ENCODE measurements at places on chromosomes 6 and 20.

- DNase-seq: no peak
These were observed 63.3 kb downstream of the FAM50B start for GRCh38 chr6:3912361-3913076.

DNA sequence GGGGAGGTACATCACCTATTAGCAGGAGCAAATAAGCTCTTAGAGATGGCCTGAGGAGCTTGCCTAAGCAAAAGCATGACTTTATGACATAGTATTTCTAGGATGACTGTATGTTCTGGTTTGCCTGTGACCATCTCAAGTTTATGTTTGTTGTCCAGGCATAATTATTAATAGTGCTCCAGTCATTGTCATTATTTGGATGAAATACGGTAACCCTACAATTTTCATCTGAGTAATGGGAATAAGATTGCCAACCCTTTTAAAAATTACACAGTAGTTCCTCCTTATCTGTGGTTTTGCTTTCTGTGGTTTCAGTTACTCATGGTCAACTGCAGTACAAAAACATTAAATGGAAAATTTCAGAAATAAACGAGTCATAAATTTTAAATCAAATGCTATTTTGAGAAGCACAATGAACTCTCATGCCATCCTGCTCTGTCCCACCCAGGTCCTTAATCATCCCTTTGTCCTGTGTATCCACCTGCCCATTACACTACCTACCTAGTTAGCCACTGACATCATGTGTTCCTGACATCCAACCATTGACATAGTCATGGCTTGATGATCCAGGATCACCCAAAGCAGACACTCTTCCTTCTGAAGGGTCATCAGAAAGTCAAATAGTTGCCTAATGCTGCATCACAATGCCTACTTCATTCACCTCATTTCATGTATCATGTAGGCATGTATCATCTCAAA lies 27.0 kb upstream of the TFB1M start:
- DNase-seq: no peak

DNA sequence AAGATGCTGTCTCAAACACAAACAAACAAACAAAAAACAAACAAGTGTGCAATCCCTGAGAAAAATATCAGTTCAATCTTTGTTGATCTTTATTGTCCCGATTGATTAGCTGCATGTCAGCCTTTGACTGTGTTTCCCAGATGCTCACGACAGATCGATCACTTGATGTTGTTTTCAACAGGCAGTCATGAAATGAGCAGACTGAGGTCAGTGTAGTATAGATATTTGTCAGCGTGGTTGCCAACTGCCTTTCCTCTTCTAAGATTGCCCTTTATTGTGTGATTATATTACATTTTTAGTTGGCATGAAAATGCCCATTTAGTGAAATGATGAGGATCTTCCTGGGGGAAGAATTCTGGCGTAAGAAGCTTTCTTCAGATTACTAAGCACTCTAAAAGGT lies 25.6 kb downstream of the UTRN start:
- no peak for DNase-seq

DNA sequence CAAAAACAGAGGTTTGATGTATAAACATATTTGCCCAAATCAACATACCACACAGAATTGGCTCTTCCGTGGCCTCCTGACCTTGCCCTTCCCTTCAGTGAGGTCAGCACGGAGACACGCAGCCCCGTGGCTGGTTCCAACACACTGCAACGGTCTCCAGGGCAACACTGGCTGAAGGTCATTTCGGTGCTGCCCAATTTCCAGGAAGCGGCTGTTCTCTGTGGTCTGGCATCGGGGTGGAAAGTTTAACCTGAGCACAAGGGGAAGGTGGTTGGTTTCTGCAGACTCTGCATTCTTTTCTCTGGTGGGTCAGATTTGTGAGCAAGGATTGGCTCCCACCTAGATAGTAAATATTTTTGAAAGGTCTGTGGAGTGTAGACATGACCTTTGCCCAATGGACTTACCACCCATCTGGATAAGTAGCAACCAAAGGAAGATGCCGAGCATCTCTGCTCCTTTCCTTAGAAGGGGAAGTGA lies 177.6 kb upstream of the PHACTR1 start:
- no peak for DNase-seq

GRCh38 chr6:16949716-16950115 lies 152.1 kb upstream of the STMND1 start:
- DNase-seq: no peak

GRCh38 chr6:49570474-49571079 lies 20.1 kb downstream of the C6orf141 start:
- DNase-seq: no peak

GRCh38 chr20:10921491-10922010 lies 247.8 kb upstream of the JAG1 start:
- DNase-seq: no peak

DNA sequence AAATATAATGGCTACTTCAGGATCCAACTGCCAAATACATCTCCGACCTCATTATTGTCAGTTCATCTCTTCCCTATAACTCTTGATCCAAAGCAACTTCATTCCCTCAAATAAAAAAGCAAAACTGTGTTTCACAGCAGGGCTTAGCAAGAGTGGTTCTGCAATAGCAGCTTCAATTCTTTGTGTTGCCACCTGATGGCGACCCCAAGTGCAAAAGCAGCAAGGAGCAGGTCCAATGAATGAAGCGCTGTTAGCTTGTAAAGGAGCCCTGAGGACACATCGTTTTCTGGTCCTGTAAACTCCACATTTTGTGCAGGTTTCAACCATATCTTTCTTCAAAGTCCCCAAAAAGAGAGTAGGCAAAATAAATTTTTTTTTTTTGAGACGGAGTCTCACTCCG lies 19.6 kb downstream of the RTN4IP1 start:
- DNase-seq: no peak

DNA sequence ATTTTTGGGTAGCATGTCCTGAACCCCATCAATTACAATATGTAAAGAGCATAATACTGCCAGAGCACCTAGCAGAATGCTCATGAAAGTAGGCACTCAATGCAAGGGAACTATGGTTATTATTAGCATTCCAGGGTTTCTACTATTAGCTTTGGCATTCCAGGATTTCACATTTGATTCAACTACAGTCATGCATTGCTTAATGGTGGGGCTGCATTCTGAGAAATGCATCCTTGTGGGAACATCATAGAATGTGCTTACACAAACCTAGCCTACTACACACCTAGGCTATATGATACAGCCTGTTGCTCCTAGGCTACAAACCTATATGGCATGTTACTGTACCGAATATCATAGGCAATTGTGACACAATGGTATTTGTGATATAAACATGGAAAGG lies 247.8 kb downstream of the CD83 start:
- DNase-seq: no peak

DNA sequence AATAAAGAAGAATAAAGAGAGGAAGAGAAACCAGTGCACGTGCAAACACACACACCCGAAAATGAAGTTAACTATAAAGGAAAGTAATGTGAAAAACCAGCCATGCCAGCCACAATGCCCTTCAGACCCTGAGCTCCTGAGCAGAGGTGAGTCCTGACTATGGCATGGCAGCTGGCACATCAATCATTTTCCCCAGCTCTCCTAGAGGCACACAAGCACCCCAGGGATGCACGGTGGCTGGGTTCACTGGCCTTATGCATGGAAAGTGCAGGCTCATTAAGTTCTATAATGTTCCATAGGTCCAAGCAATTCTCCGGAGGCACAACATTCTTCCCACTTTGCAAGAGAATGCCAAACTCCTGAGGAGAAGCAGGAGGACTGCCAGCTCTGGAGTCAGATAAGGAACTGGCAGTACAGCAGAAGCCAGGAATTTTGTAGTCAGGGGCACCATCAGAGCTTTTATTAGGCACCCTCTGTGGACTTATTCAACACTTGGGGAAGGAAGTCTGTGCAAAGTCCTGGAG lies 175.0 kb upstream of the PRDM1 start:
- DNase-seq: no peak

GRCh38 chr6:163860287-163861081 lies 446.0 kb downstream of the QKI start:
- DNase-seq: no peak

DNA sequence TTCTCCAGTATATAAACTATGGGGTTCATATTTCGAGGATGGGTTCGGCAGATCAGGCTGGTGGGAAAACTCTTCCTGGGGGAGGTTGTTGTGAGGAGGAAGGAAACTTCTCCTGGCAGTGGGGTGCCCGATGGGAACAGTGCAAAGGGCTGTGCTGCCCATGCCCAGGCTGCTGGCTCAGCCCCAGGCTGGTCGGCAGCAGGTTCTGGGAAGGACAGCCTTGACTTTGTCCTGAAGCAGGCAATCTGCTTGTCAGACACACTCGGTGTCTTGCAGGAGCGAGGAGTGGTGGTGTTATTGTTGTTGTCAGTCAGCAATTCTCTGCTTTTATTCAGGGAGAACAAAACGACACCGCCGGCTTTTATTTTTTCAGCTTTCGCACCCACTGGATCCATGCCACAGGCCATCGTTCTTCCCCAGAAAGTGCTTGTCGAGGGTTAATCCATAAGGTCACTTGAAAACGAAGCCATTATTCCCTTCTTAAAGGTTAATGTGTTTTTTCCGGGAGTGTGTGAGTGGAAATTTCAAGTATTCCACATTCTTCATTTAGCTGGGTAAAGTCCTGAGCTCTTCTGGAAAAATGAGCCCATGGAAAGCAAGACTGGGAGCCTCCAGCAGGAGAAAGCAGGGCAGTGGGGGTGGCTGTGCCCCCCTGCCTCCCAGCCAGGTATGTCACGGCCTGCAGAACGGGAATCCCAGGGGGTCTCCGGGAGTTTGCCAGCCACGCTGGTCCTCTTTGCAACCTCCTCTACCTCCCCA lies 57.0 kb upstream of the STX16 start:
- no peak for DNase-seq
